ENCODE measurements at places on chromosomes 1 and 21.

- H3K36me3 ChIP-seq = no peaks in the 10 kb centered on the region
- no peak overlapping the region for H3K27ac ChIP-seq
- no peak overlapping the region for H3K4me3 ChIP-seq
- H3K4me1 ChIP-seq = peaks cover 7% of the 10 kb centered on the region
- no peaks in the 10 kb centered on the region for H3K27me3 ChIP-seq
Measured at GRCh38 chr1:150076985-150077384, 9.4 kb downstream of the VPS45 start.

GRCh38 chr1:181173761-181174447 is 85.4 kb downstream of the IER5 start:
- no peaks in the 10 kb centered on the region for H3K4me1 ChIP-seq
- DNase-seq = no peak

DNA sequence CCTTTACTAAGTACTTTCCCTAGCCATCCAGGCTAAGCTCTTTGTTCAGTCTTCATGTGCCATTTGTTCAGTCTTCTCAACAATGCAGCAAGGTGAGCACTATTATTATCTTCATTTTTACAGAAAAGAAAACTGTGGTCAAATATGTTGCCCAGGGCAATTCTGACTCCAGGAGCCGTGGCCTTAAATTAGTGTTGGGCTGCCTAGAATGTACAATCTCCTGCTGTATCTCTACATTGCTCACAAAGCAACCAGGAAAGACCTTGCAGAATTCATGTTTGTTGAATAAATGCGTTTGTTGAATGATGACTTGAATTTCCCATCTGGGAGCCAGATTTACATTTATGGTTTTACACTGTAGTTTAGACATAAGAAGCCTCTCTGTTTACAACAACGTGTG is 14.2 kb downstream of the CD101 start:
- no peak for DNase-seq
- H3K27ac ChIP-seq = no peak overlapping the region
- H3K36me3 ChIP-seq = no peaks in the 10 kb centered on the region
- no peaks in the 10 kb centered on the region for H3K27me3 ChIP-seq
- no peak overlapping the region for H3K4me3 ChIP-seq

DNA sequence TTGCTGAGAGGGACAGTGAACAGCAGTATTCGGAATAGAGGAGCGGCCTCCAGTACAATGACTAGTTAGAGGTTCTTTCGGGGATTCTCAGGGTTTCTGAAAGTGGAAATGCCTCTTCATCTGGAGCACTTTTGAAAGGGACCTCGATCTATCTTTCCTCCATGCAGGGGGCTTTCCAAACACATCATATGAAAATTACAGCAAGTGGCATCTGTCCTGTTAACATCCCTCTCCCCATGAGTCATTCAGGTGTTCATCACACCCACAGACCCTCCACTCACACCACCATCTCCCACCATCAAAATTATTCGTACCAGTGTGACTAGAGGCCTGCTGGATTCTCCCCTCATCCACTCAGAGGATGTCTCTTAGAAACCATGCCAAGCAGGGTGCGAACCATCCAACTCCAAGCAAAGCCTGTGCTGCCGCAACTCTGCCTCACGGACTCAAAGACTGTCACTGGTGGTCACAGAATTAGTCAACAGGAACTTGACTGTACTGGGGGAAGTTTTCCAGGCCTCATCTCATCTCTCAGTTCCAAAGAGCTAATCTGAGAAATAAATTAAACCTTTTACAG is 211.1 kb downstream of the MRPL39 start:
- no peak overlapping the region for H3K4me3 ChIP-seq
- H3K36me3 ChIP-seq = no peaks in the 10 kb centered on the region
- no peak overlapping the region for H3K27ac ChIP-seq
- DNase-seq = peak; percentile 35

- no peaks in the 10 kb centered on the region for H3K27me3 ChIP-seq
- DNase-seq = no peak
- no peak overlapping the region for H3K27ac ChIP-seq
- no peaks in the 10 kb centered on the region for H3K36me3 ChIP-seq
- H3K4me3 ChIP-seq = no peak overlapping the region
Measured at GRCh38 chr1:78836726-78837125, 169.8 kb downstream of the ADGRL4 start.

DNA sequence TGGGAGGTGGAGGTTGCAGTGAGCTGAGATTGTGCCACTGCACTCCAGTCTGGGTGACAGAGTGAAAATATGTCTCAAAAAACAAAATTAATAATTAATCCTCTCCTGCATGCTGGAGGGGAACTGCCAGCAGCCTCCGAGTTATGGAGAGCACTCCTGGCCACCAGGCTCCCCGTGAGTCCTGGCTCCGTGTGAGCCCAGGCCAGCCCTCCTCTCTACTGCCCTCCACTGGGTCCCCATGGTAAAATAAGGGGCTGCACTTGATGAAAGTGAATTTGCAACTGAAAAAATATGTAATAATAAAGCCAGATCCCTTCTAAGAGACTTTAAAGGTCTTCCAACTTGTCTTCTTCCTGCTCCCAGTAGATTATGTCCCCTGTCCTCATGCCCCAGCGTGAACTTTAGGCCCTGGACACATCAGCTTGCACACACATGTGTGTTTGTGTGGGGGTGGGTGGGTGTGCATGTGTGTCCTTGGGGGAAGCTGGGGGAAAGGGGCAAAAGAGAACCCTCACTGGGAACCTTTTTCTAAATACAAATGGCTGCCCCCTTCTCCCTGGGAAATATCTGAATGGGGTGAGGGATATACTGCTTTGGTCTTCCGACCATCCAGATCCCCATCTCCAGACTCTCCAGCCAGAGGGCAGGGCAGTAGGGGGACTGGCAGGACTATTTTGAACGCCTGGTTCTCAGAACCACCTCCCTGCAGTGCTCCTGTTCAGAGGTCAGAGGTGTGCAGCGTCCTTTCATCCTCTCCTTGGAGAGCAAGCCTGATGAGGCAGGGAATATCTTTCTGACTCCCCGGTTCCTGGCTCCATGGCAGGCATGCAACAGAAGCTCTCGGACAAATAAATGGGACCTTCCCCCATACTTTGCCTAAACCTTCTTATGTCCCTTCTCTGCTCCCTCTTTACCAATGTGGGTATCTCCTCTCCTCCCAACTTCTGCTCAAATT is 26.2 kb downstream of the NEK2 start:
- no peak overlapping the region for H3K4me3 ChIP-seq
- DNase-seq = no peak
- H3K36me3 ChIP-seq = no peaks in the 10 kb centered on the region
- no peaks in the 10 kb centered on the region for H3K4me1 ChIP-seq

- H3K27me3 ChIP-seq = no peaks in the 10 kb centered on the region
- no peak for DNase-seq
- no peaks in the 10 kb centered on the region for H3K4me1 ChIP-seq
- H3K36me3 ChIP-seq = no peaks in the 10 kb centered on the region
Measured at GRCh38 chr1:170176772-170177171, 31.0 kb downstream of the NTMT2 start.

DNA sequence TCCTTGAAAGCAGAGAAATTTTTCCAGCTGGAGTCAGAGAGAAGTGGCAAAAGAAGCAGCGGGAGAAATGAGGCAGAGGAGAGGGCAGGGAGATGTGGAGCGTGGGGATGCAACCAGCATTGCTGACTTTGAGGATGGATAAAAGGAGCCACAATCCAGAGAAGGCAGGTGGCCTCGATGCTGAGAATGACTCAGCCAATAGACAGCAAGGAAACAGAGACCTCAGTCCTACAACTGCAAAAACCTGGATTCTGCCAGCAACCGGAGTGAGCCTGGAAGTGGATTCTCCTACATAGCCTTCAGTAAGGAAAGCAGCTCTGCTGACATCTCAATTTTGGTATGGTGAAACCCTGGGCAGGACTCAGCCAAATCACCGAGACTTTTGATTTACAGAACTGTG is 128.9 kb upstream of the ATP1B1 start:
- H3K4me1 ChIP-seq = no peaks in the 10 kb centered on the region
- H3K27ac ChIP-seq = no peak overlapping the region

- no peaks in the 10 kb centered on the region for H3K36me3 ChIP-seq
- H3K4me1 ChIP-seq = no peaks in the 10 kb centered on the region
- H3K27ac ChIP-seq = no peak overlapping the region
Measured at GRCh38 chr1:7850786-7851185, 2.1 kb downstream of the UTS2 start.

GRCh38 chr1:43851561-43852338 is 81.9 kb upstream of the ARTN start:
- H3K4me3 ChIP-seq = no peak overlapping the region
- no peak overlapping the region for H3K27ac ChIP-seq
- H3K4me1 ChIP-seq = no peaks in the 10 kb centered on the region
- no peaks in the 10 kb centered on the region for H3K27me3 ChIP-seq

GRCh38 chr21:31340514-31340913 is 3.5 kb downstream of the TIAM1 start:
- no peaks in the 10 kb centered on the region for H3K36me3 ChIP-seq
- H3K27me3 ChIP-seq = peaks cover 17% of the 10 kb centered on the region
- H3K4me3 ChIP-seq = no peak overlapping the region

DNA sequence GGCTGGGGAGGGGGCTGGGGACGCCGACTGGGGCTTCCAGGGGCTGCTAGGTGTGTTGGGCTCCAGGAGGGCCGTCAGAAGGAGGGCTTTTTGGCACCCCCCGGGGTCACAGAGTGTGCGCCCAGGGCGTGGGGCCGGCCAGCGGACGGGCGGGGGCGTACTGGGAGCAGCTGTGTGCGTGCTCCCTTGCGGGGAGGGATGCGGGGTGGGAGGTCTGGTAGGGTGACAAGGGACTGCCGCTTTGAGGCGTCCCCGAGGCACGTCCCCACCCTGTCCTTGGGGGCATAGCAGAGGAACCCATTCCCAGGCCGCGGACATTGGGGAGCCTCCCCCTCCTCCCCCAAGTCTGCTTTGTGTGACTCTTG is 1.1 kb downstream of the FOXO6 start:
- no peak overlapping the region for H3K27ac ChIP-seq
- no peaks in the 10 kb centered on the region for H3K36me3 ChIP-seq
- DNase-seq = no peak
- H3K4me1 ChIP-seq = peaks cover 41% of the 10 kb centered on the region
- H3K27me3 ChIP-seq = no peaks in the 10 kb centered on the region
- H3K4me3 ChIP-seq = no peak overlapping the region

GRCh38 chr1:225464851-225465792 is 37.3 kb upstream of the LBR start:
- DNase-seq = no peak
- peak overlapping the region; percentile 82 for H3K27ac ChIP-seq
- H3K4me1 ChIP-seq = peaks cover 15% of the 10 kb centered on the region
- no peaks in the 10 kb centered on the region for H3K36me3 ChIP-seq
- no peak overlapping the region for H3K4me3 ChIP-seq

DNA sequence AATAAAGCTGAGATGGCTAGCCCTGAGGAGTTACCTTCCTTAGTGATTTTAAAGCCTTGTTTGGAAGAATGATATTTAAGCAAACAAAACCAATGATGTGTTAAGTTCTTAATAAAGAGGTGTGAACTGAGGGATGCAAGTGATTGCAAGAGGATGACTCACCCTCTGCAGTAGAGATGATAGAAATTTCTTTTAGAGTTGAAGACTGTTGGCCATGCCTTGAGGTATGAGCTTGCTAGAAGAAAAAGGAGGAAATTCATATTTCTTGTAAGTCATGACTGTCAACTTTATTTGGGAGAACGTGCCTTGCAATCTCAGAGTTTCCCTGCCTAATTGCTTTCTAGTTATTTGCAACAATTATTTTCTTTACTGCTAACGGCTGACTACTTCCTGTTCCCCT is 94.7 kb downstream of the PLA2G4A start:
- no peaks in the 10 kb centered on the region for H3K4me1 ChIP-seq
- H3K4me3 ChIP-seq = no peak overlapping the region
- H3K27ac ChIP-seq = no peak overlapping the region
- no peak for DNase-seq
- no peaks in the 10 kb centered on the region for H3K27me3 ChIP-seq
- H3K36me3 ChIP-seq = no peaks in the 10 kb centered on the region

- DNase-seq = no peak
- H3K36me3 ChIP-seq = no peaks in the 10 kb centered on the region
- no peaks in the 10 kb centered on the region for H3K27me3 ChIP-seq
- H3K4me3 ChIP-seq = no peak overlapping the region
- H3K4me1 ChIP-seq = no peaks in the 10 kb centered on the region
Measured at GRCh38 chr1:192832492-192832891, 23.7 kb downstream of the RGS2 start.

GRCh38 chr21:38303300-38303699 is 46.5 kb downstream of the KCNJ15 start:
- no peaks in the 10 kb centered on the region for H3K4me1 ChIP-seq
- no peaks in the 10 kb centered on the region for H3K36me3 ChIP-seq
- H3K27me3 ChIP-seq = no peaks in the 10 kb centered on the region
- no peak overlapping the region for H3K27ac ChIP-seq
- no peak overlapping the region for H3K4me3 ChIP-seq

- peaks cover 6% of the 10 kb centered on the region for H3K4me1 ChIP-seq
- H3K36me3 ChIP-seq = no peaks in the 10 kb centered on the region
- no peak overlapping the region for H3K4me3 ChIP-seq
- H3K27ac ChIP-seq = no peak overlapping the region
Measured at GRCh38 chr21:39441502-39442475, 3.8 kb downstream of the LCA5L start.

Data from B cell (primary cell).